Activated CD8-positive, alpha-beta memory T cell treated with anti-CD3 and anti-CD28 coated beads for 1 hour (primary cell): ENCODE measurements at places on chromosomes 7 and 10.

DNA sequence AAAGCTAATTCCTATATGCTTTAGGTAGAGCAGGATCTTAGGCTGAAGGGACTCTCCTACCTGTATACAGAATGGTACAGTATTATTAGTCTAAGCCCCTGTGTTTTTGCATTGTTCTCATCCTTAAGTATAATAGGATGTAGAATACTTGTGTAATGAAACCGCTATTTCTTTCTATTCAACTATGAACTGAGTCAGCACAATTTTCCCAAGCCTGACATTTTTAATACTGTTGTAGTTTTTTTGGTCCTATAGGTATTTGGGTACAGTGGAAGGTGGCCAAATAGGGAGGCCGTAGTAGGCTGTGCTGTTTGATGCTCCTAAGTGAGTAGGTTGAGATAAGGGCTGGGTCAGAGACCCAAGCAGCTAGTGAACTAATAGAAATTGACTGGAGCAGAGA lies 205.1 kb downstream of the MACC1 start:
- DNase-seq = no peak

DNA sequence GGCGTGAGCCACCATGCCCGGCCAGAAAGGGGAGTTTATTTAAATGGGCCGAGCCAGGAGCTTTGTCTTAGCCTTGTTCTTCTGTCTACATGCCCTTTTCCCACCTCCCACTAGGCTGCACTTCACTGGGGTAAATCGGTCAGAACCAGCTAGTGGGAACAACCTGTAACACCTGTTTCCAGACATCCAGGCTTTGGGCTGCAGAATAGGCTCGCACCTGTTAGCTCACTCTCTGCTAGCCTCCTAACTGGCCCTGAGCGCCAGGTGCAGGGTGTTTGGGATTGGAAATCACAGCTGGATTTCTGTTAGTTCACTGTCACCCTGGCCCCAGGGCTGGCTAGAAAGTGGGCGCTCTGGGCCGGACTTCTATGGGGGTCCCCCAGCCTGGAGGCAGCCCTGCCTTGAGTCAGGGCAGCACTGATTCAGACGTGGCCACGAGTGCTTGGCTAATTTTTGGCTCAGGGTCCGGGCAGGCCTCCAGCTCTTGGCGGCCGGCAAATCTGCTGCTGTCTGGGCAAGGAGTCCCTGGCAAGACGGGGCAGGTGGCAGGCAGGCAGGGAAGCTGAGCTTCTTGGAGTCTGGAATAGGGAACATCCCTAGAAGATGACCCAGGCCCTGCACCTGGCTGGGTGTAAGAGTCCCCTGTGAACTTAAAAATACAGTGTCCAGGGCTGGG lies 48.6 kb downstream of the GTF2IRD1 start:
- no peak for DNase-seq

DNA sequence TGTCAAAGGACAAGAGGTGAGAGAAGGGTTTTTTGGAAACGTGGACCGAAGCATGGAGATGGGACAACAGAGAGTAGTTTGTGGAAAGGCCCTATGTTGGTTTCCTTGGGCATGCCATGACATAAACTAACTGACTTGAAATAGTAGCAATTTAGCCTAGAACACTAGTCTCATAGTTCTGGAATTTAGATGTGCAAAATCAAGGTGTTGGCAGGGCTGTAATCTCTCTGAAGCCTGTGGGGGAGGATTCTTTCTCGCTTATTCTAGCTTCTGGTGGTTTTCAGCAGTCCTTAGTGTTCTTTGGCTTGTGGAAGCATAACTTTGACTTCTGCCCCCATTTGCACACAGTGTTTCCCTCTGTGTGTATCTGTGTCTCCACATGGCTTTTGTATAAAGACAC lies 283.4 kb downstream of the GFRA1 start:
- DNase-seq = no peak

GRCh38 chr10:127259347-127259746 lies 63.0 kb upstream of the INSYN2A start:
- DNase-seq = no peak

- DNase-seq = no peak
These were observed 282.3 kb upstream of the DKK1 start for GRCh38 chr10:52031771-52032170.

DNA sequence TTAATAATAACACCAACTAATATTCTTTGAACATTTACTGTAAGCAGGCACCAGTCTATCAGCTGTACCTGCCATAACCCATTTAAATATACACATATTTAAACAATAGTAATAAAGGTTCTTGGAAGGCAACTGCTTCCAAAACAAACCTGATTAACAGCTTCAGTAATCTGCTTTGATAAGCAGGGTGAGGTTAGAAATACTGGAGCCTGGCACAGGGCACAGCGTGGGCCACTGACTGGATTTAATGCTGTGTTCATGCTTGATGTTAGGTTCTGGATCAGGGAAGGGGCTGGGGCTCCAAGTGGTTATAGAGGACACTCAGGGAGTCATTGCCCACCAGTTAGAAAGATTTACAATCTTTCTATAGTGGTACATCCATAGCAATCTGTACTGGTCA lies 10.9 kb upstream of the C10orf120 start:
- DNase-seq = no peak

GRCh38 chr10:88315755-88316154 lies 267.4 kb downstream of the RNLS start:
- DNase-seq = no peak

- no peak for DNase-seq
These were observed 236.8 kb upstream of the AOAH start for GRCh38 chr7:36961097-36961496.

DNA sequence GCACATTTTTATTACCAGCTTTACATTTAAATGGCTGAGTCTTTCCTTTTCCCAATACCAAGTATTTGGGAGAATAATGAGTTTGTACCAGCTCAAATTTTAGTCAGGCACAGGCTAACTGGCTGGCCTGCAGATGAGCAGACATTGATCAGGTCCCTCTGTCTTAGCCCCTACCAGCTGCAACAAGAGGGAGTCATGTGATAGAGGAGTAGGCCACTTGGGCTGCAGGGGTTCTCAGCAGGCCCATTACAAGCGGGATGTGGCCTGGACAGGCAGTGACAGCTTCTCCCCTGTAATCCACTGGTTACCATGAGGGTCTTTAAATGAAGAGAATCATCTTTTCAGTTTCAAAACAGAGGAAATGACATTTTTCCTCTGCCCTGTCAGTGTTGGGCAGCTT lies 283.6 kb downstream of the SUGCT start:
- DNase-seq = no peak

GRCh38 chr10:115295213-115295805 lies 202.1 kb downstream of the ATRNL1 start:
- DNase-seq = no peak

DNA sequence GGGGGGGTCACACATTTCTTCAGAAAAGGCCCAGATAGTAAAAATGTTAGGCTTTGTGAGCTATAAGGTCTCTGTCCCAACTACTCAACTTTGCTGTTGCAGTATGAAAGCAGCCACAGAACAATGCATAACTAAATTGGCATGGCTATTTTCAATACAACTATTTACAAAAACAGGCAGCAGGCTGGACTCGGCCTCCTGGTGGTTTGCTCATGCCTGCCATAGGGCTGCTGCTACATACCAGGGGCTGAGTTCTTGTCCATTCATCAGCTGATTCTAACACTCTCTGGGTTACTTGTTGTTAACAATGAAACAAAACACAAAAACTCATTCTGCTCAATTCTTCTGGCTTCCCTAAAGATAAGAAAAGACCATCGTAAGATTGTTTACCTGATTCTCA lies 109.4 kb upstream of the ADAM12 start:
- DNase-seq = no peak

- DNase-seq = no peak
These were observed 50.6 kb downstream of the ARHGAP22 start for GRCh38 chr10:48554246-48554645.

GRCh38 chr7:106071999-106072714 lies 40.0 kb downstream of the SYPL1 start:
- no peak for DNase-seq

DNA sequence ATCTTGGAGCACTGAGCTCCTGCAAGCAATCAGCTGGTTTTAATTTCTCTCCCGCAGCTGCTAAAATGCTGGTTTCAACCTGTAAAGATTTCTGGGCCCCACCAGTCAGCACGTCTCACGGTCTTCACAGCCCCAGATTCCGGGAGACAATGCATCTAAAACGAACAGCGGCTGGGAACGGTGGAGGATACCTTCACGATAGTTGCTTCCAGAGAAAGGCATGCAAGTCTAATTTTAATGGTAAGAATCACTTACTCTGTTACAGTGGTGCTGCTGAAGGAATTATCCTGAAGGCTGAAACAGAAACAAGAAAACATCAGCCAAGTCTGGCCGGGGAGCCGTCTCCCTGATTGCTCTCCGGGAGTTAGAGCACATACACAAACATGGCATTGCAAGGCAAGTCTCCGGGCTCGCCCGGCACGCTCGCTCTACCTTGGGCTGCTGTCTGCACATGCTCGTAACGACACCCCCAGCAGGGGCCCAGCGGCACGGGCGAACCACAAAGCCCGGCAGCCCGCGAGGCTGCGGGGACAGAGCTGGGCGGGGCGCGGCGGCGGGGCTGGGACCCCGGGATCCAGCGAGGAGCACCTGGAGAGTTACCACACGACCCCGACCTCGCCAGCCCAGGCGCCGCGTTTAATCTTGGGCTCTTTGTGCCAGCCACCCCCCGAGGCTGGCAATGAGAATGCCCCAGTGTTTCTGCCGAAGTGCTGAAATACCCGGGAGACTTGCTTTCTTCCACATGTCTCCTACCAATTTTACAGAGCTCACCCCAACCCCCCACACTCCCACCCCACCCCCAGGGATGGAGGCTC lies at the start of gene FAM13C:
FAM13C (minus strand) TSS at position 406 of the 815 bp plus-strand sequence; CDS start at position 317, 89 bp downstream.
- no peak for DNase-seq
